Right ventricle myocardium superior (tissue), 1 donor: ENCODE measurements at places on chromosomes 1 and 21. TPM values are rescaled to one million over a fixed set of nuclear protein-coding genes. Genes with fewer than 3 reads are reported as not detected.

- no peak for DNase-seq
Observed at GRCh38 chr1:83905315-83905907, 93.5 kb downstream of the TTLL7 start.

DNA sequence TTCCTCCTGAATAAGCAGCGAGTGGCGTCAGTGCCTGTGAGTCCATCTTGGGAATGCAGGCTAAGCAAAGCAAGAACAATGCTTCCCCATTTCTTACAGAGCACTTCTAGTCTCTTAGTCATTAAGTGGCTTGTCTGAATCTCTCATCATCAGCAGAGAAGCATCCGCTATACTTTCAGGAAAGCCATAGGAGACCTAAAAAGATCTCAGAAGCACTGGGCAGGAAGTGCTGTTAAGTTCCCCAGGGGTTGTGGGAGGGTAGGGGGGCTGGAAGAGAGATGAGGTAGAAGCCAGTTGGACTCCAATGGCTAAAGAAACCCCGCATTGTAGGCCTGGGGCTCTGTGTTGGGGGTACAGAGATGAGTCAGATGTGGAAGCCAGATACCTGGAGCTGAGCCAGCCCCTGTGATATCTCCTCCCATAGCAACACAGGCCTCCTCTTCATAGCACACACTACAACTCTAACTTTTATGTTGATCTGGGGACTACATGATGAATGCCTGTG lies 44.9 kb downstream of the SYT6 start:
- DNase-seq: peak; percentile 49

The COL8A2 gene
- total RNA-seq: 1.4 TPM

The WDTC1 gene
- 61.1 TPM for total RNA-seq

The AK4 gene
- total RNA-seq: 147 TPM

- DNase-seq: no peak
Observed at GRCh38 chr1:224087286-224087794, 26.6 kb upstream of the FBXO28 start.

The FAM76A gene
- 9.8 TPM for total RNA-seq

The PRR9 gene
- total RNA-seq: not detected

GRCh38 chr1:2451741-2452140 lies 24.3 kb upstream of the PLCH2 start:
- no peak for DNase-seq

- no peak for DNase-seq
Observed at GRCh38 chr1:44072821-44073220, 41.6 kb upstream of the SLC6A9 start.

DNA sequence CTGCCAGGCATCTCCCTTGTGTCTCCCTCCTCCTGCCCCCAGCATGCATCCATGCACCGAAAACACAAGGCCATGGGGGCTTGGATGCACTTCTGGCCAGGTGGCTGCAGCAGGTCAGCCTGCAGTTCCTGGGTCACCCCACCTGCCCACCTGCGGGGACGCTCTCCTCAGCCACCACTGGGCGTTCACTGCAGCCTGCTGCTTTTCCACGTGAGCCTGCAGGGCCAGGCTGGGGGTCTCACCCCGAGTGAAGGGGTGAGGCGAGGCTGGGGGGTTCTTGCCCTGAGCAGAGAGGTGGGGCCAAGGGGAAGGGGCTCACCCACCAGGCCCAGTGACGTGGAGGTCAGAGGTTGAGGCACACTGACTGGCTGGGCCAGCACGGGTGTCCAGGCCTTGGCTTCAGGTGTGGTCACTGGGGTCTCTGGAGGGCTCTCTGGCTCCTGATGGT lies 64.6 kb downstream of the WNT9A start:
- DNase-seq: no peak

GRCh38 chr1:44464361-44464760 lies 59.3 kb downstream of the RNF220 start:
- no peak for DNase-seq
